Forelimb muscle (tissue), 1 donor: ENCODE measurements at places on chromosomes 16 and 17.

DNA sequence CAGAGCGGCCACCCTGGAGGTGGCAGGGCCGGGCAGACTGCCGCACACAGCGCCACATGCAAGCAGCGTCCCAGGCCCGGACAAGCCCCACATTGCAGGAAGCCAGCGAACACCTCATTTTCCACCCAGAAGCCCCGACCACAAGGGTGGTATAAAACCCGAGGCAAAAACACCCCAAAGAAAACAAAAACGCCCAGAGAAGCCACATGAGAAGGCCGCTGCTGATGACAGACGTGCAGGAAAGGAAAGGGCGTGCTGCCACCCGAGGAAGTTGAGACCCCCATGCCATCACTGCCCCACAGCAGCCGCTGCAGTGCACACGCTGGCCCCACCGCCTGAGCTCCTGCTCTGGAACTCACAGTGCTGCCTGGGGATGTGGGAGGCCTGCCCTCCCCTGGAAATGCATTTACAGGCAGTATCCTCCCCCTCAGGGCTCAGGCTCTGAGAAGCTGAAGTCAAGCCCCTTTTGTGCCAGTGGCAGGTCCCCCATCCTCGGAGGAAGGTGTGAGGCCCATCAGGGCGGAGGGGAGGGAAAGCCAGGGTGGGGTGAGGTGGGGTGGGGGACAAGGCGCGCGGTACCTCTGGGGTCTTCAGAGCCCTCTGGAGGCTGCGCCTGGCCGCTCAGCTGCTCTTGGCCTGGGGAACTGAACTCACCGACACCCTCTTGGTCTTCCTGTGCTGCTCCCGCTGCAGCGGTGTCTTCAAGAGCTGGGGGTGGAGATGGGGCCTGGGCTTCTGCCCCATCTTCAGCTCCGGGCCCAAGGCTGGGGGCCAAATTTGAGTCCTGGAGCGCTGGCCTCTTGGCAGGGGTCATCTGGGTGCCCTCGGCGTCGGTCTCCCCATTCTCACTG, 62.0 kb downstream of the IL21R start:
- DNase-seq, result no peak

DNA sequence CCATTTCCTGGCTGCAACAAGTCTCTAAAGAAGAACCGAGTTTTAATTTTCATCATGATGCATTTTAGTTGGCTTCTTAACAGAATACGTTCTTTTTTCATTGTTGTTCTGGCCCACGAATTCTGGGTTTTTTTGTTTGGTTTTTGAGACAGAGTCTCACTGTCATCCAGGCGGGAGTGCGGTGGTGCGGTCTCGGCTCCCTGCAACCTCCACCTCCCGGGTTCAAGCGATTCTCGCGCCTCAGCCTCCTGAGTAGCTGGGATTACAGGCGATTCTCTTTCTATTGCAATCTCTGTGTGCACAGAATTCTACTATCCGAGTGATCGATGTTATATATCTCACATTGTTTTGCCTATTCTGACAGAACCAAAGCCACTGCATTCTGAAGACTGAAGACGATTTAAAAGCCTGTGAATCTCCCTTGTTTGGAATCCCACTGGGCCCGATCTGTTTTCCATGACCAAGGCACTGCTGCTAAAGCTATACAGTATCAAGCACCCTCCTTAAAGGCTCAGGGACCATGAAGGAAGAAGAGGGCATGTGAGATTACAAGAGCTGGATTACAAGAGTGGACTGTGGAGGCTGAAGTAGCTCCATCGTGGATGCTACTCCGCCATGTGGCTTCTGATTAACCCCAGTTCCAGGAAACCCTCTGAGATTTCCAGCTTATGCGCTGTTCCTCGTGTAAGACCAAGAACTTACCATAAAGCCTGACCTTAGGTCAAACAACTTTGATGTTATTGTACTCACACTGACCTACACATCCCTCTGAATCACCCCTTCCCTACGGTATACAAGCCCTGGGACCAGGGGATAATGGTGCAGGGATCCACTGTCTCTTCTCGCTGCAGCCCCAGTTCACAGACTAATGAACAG, 44.3 kb downstream of the ADCY9 start:
- no peak for DNase-seq

DNA sequence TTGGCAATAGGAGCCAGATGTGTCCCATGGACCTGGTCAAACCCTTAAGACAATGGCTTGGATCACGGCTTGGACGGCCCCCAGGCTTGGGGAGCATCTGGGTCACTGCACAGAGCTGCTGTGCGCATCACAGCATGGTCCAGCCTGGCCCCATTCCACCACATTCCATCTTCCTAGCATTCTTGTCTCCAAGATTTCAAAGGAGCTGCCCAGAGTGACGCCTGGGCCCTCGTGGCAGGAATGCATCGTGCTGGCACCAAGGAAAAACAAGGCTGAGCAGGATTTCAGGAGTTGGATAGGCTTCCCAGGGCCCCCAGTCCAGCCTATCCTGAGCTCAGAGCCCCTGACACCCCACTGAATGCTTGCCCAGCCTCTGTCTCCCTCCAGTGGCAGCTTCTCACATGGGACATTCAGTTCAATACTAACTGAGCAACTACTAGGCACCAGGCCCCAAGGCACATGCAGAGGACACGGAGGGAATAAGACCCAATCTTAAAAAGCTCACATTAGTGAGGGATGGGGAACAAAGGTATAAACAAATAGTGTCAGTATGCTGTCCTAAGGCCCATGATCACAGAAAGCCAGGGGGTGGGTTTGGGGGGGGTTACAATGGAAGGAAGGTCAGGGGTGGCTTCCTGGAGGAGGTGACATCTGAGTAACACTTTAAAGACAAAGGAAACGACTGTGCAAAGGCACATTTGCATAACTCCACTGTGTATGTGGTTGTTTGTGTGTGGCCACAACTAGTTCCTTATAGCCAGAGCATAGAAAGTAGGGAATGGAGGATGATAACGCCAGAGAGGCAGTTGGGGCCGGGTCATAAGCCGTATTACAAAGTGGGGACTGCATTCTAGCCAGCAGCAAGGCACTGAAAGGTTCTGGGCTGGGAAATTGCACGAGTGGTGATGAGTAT, 34.1 kb downstream of the TK2 start:
- no peak for DNase-seq

DNA sequence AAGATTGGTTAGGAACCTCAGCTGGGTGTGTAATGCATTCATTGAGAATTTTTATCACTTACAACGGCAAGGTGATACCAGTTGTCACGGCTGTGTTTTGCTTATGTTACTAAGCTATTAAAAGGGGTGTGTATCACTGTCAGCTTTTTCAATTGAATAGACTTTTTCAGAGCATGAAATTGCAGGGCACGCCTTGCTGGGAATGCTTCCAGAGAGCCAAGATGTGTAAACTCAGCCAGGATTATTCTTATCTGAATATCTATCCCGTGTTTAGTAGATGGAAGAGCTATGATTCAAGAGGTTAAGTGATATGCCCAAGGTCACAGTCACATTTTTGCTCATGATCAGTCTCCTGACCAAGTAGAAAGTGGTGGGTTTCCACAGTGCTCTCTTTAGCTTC, 6.6 kb upstream of the TEKT3 start:
- DNase-seq, result no peak

GRCh38 chr17:59327981-59328290, 3.5 kb upstream of the YPEL2 start:
- no peak for DNase-seq

- DNase-seq, result no peak
Observed at GRCh38 chr16:21600031-21600773, 825 bp downstream of the METTL9 start.

- no peak for DNase-seq
Observed at GRCh38 chr16:3148256-3149192, 13.7 kb downstream of the ZNF213 start.

- DNase-seq, result no peak
Observed at GRCh38 chr17:74744714-74745547, 3.5 kb upstream of the NHERF1 start.

- no peak for DNase-seq
Observed at GRCh38 chr17:81999587-81999975, 22.2 kb downstream of the ASPSCR1 start.

DNA sequence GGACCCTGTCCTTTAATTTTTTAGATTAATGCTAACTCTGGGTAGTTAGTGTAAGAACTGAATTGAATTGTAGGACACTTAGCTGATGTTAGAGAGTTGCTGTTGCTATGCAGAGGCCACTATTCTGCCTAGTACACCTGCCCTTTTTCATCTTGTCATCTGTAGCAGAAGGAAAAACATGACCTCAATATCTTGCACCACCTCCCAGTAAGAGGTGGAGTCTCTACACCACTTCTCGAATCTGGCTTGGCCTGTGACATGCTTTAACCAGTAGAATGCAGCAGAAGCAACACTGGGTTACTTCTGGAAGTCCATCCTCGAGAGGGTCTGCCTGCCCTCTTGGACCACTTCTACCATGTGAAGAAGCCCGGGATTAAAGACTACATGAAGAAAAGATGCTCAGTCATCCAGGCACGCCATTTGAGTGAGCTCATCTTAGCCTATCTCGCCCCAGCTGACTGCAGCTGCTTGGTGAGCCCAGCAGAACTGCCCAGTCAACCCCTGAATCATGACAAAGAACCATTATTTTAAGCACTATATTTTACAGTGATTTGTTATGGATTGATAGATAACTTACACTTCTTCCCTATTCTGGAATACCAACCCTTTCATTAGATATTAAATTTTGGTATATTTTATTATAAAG, 153.5 kb downstream of the MYO1D start:
- DNase-seq, result no peak

DNA sequence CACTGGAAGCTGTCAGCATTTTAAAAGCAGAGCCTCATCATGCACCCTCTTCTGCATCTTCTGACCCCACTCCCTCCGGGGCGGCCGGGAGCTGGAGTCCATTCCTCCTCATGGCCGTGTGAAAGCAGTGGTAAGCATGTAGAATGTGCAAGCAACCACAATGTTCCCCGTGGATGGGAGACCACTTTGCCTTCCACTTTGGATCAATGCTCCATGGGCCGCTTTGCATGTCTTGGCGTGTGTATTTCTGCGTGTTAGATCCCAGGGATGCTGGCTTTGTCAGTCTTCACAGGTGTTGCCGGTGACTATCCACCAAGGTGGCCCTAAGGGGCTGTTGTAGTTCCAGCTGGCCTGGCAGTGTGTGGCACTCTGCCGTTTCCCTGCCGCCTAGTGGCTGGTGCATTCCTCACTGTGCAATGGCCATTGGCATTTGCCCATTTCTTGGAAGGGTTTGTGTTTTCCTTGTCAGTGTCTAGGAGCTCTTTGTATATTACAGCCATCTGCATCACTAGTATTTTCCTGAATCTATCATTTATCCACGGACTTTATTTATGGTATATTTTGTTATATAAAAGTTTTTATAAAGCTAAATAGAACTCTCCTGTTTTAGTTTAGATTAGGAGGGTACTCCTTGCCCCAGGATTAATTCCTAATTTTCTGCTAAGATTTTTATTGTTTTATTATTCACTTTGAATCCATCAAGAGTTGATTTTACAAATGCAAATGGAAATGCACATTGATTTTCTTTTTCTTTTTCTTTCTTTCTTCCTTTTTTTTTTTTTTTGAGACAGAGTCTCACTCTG, 5.8 kb upstream of the ALDH3A1 start:
- DNase-seq, result no peak

GRCh38 chr16:67561501-67561823, 864 bp upstream of the CTCF start:
- no peak for DNase-seq

DNA sequence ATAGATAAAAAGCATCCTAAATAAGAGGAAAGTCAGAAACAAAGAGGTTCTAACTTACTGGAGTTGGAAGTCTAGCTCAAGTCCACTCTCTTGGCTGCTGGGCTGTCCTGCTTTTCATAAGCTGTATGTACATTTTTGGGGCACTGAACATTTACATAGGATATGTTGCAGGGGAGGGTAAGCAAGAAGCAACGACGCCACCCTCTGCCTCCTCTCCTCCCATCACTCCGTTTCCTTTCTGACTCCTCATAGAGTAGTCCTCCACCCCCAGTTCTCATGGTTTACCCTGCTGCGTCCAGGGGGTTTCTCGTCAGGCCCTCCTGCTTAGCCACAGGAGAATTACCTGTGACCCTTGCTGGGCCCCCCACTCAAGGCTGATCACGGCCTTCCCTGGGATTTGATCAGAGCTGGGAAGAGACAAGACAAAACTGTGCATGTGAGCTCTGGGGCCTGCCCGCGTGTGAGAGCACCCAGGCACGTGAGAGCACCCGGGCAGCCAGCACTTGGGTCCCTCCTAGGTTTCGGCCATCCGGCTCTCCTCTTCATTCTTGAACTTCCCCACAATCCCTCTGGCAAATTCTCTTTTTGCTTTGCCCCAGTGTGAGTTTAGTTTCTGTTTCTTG, 37.1 kb downstream of the TMEM11 start:
- DNase-seq, result no peak

- no peak for DNase-seq
Observed at GRCh38 chr17:78803186-78803845, 21.2 kb upstream of the CYTH1 start.

DNA sequence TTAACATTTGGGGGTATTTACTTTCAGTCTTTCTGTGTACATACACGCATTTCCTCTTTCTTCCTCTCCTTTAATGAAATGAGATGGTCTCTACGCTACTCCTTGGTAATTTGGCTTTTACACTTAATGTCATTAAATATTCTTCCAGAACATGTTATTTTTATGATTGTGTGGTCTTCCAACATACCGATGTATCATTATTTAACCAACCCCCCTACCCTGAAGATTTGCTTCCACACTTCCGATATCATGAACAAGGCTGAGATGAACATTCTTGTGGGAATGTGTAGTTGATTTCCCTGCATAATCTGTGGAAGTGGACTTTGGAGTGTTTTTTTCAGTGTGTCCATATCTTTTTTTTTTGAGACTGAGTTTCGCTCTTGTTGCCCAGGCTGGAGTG, 2.3 kb upstream of the PGS1 start:
- no peak for DNase-seq

DNA sequence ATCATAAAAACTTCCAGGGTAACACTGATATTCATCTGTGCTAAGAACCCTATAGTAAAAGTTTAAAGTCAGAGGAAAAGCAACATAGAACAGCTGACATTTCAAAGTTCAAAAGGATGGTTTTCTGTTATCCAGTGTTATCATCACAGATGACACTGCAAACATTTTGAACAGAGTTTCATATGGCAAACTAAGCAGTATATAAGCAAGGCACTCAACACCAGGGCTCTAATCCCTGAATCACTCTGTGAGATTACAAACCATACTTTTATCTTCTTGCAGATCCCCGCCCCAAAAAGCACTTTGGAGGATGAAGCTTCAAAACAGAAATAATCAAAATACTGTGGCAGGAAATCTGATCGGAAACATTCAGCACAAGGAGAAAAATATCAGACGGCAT, 508.2 kb upstream of the KIF2B start:
- DNase-seq, result no peak
